ENCODE measurements at places on chromosomes 4 and X. TPM values are rescaled to one million over a fixed set of nuclear protein-coding genes. Genes with fewer than 3 reads are reported as not detected.

Gene IGSF1
- 0.47 TPM for total RNA-seq

Gene FAM184B
- total RNA-seq: not detected

Gene DIPK2B
- total RNA-seq: 0.10 TPM

Gene NUDT10
- 0.17 TPM for total RNA-seq

Gene LDOC1
- total RNA-seq: 35.5 TPM

Gene BEX2
- total RNA-seq: 2.9 TPM

Gene AR
- 5.9 TPM for total RNA-seq

Gene CTAG1A
- 312 TPM for total RNA-seq

Gene GRIA3
- not detected for total RNA-seq

Gene CCKAR
- not detected for total RNA-seq
